ENCODE measurements at places on chromosomes 1 and 21.

GRCh38 chr1:233620065-233620464, 6.2 kb downstream of the KCNK1 start:
- no peak for DNase-seq

DNA sequence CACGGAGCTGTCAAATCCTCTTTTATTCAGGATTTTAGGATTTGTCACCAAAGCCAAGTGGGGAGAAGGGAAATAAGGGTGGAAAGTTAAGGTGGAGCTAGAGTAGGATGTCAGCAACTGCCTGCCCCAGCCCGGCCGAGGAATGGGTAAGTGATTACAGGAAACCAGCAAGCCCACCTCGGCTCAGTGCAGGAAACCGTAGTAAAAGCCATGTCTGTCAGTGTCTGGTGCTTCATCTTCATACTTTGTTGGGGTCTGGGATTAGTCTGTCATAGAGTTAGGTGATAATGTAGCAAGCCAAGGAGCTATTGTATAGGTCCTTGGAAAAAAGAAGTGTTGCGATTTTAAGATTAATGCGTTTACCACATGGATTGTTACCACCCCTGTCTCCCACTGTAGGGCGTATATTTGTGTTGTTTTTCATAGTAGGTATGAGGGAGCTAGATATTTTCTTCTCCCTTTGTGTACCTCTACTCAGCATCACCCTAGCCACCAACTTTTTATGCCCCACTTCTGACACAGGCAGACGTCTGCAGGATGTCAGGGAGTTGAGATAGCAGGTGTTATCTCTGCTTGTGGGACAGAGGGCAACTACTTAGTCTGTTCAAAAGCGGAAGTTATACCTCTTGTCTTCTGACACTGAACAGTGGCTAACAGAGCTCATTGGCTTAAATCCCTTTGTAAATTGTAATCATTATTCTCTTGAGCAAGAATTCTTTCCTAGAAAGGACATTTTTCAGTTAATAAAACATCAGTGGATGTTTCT, 253.7 kb downstream of the HHAT start:
- peak; percentile 22 for DNase-seq

DNA sequence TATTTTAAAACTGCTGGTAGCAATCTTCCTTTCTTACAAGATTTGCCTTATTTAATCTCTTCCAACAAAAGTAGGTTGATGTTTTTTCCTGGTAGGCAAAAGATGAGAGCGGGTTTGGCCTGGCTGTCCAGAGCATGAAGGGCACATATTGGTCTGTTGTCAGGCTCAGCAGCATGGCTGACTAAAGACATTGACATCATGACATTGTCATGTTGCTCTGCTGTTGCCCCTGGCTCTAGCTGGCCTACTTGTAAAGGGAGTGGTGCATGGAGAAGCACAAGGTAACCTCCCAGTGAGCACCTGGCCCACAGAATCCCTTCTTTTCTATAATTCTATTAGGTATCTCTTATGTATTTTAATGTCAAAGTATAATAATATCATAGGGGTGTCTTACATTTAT, 23.6 kb downstream of the GNPAT start:
- DNase-seq: no peak

DNA sequence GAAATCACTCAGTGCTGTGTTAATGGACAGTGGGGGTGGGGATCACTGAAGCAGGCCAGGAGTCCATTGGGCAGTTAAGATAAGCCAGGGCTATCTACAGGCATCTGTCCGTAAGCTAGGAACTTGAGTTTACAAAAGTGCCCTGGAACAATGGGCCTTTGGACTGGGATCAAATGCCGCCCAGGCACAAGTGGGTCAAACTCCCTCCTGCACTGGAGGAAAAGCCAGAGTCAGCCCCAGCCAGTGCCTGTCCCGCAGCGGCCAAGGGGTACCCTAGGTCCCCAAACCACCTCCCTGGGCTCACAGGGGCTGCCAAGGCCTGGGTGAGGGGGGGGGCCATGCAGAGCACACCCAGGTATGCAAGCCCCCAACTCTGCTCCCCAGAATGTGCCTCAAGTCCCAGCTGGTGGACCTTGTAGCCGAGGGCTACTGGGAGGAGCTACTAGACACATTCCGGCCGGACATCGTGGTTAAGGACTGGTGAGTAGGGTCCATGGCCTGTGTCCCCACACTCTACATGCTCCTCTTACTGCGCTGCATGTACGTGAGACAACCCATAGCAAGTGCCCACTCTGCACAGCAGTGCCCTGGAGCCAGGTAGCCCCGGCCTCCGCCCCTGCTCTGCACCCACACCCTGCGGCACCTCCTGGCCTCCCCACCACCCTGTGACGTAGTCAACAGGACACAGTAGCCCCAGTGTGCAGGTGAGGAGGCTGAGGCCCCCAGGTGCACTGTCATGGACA, 7.7 kb downstream of the FBXO6 start:
- no peak for DNase-seq

DNA sequence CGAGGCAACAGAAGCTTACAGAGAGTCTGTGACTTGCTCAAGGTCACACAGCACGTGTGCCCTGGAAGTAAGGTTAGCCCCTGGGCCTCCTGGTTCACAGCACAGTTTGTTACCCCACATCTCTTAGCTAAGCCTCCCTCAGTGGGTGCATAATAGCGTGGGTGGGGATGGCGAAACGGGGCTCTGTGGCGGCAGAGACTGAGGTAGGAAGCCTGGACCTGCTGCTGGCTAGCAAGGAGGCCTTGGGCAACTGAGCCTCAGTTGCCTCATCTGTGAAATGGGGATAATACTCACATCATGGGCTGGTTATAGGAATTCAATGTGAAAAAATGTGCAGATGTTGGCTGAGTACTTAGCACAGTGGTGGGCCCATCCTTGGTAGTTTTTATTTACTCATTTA, 596 bp downstream of the PADI4 start:
- no peak for DNase-seq

GRCh38 chr1:46396441-46397398, 2.6 kb downstream of the FAAH start:
- no peak for DNase-seq

DNA sequence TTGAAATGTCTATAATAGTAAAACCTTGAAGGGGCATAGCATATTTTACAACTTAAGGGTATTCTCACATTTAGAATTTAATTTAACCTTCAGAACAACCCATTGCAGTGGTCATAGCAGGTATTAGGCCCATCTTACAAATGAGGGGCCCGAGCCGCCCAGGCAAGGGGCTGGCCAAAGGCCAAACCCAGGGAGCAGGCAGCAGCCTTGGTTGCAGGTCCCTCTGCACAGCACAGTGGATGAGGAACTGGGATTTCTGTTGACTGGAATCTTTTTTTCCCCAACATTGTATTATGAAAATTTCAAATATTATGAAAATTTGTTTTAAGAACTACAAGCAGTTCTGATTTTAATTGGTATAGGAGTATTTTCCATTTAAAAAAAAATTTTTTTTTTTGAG, 33.2 kb downstream of the CCSAP start:
- DNase-seq: no peak

DNA sequence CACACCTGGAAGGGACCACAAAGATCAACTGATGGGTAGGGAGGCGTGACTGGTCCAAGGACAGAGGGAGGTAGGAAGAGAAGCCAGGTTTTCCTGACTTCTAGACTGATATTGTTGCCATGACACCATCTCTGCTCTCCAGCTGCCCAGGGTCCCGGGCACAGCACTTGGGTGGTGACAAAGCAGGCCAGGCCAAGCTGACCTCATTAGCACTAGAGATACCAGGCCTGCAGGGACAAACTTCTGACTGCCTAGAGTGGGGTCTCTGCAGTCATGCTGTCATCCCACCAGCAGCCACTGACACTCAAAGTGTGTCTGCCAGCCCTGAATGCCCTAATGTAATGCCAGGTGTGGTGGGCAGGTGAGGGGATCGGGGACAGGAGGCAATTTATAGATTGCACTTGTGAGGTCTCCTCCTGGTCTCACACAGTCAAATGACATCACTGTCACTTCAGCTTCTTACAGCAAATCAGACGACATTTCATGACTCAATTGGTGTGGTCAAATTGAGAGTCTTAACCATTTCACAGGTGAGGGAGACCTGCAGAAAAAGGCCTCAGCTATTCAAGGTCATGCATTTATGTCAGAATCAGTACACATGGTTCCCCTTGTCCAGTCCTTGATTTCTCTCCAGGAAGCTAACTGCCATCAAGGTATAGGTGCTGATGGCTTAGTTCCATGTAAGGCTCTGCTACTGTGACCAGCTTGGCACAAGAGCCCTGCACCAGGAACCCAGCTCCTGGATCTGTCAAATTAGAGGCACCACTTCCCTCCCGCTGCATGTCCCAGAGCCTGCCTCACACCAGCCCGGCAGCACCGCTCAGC, 2.7 kb downstream of the SLC9A1 start:
- DNase-seq: no peak

- DNase-seq: no peak
Measured at GRCh38 chr21:29196670-29197191, 66.3 kb downstream of the MAP3K7CL start.

GRCh38 chr1:4109628-4109940, 209.5 kb upstream of the C1orf174 start:
- no peak for DNase-seq

Data from OCI-LY7 (cell line).